ENCODE measurements at places on chromosomes 5 and 9.

GRCh38 chr9:20573023-20573422 is 49.3 kb downstream of the MLLT3 start:
- no peak for DNase-seq

GRCh38 chr5:147400881-147401280 is 109.0 kb downstream of the DPYSL3 start:
- DNase-seq: no peak

DNA sequence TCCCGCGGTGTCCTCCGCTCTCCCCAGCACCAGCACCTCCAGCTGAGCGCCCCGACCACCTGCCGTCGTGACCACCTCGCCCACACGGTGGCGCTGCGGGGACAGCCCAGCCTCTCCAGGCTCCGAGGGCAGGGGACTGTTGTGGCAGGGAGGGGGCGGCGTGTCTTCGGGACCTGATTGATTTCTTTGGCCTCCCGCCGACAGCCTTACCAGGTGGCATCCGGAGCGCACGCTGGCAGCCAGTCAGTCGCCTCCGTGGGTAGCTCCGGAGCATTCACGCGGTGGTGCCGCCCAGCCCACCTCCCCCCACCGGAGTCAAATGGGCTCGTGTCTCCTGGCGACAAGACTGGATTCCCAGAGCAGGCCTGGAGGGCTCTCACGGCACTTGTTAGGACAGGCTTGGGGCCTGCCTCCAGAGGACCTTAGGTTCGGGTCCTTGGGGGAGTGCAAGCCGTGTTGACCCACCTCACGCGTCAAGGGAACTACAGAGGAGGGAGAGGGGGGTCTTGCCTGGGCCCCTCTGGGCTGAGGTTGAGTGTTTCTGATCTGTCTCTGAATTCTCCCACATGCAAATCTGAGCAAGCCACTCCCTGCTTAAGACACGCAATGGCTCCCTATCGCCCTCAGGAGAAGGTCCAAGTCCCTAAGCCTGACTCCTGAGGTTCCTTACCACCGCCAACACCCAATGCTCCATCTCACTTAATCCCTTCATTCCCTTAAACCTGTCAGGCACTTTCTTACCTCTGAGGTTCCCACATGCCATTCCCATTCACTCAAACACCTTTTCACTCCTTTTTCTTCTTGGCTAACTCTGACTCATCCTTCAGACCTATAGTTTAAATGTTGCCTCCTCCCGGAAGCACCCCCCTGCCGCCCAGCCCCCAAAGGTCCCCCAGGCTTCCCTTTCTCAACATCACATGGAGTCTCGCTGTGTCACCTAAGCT is 51.2 kb upstream of the GGTA1 start:
- DNase-seq: peak; percentile 73

- DNase-seq: no peak
Observed at GRCh38 chr9:38162332-38163211, 93.5 kb upstream of the SHB start.

Data from globus pallidus (tissue), 1 donor.